IPS-NIHi11 (cell line): ENCODE measurements at places on chromosomes 5 and 9.

DNA sequence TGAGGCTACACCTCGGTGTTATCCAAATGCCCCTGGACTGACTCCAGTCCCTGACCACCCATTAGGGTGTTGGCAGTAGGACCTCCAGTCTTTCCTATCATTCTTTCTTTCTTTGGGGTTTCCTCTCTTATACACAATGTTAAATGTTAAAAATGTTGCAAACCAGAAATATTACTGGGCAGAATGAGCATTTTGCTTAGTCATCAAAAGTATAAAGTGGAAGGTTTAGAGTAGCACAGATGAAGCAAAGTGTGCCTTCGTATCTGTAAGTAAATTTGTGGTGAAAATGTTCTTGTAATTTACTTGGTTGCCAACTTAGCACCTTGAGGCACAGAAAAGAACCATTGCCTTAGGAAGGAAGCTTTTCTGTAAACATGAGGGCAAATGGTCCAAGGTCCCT, 21.7 kb upstream of the UNC13B start:
- no peak for DNase-seq

- peak; percentile 29 for DNase-seq
These were observed 16.9 kb downstream of the SH2D3C start for GRCh38 chr9:127761491-127761956.

DNA sequence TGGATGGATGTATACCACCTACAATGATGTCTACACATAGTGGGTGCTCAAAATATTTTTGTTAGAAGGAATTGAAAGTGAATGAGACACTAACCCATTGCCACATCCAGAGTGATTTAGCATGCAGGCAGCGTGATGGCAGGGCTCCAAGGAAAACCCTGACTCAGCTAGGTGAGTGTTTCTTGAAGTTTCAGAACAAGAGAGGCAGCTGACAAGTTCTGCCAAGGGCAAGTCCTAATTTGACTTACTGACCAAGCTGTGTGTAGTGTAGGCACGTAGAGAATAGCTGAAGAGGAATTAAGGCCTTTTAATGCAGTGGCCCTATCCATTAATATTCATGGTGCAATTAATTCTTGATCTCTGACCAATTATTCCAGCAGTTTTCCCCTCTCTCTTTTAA, 107.8 kb upstream of the ATP10B start:
- no peak for DNase-seq

DNA sequence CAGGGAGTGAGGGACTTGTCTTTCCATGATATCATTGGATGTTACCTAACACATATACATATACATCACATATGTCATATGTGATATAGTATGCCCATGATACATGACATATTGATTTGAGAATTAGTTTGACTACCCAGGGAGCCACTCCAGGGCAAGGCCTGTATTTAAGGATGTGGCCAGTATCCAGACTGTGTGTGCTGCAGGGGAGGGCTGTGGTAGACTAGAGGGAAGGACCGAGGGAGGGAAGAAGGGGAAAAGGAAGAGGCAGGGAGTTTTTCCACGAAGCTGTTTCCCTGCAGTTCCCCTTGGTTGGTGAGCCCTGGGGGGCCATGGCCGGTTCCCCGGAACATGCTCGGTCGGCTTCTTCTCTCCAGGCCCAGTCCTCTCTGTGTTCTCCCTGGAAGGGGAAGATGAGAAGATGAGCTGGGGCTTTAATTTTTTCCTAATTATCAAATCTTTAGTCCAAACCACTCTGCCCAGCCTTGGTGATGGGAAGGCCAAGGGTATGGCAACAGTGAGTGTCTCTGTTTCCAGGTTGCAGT, 48.7 kb downstream of the NSUN2 start:
- DNase-seq, result no peak

DNA sequence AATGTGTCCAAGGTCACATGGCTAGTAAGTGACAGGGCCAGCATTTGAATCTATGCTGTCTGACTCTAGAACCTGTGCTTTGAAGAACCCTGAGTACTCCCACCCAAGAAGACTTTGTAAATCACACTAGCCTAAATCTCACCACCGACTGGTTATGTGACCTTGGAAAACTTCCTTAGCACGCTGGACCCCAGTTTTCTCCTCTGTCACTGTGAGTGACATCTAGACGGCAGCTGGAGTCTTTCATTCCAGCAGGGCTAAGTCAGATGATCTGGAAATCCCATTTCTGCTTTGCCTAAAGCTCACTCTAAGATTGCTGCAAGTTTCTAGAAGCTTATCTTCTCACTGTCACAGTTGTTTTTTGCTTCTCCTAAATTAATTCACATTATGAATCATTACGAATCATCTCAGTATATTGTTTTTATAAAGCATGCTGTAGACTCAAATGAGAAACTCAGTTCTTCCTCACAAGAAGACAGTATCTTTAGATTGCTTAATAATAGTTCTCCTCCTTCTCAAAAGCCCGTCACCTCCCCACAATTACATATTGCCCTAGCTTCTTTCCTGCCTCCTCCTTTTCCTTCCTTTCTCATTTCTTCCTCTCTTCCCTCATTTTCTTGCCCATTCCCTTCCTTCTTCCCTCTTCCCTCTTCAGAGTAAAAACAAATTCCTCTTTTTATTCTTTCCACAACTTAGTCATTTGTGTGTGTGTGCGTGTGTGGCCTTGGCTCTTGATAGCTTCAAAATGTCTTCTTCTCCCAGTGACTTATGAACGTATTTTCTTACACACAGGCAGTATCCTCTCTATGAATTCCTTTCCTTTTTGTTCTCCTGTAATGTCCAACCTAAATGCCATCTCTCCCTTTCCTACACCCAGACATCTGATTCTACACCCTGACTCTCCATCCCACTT, 16.8 kb downstream of the ALDOB start:
- no peak for DNase-seq

DNA sequence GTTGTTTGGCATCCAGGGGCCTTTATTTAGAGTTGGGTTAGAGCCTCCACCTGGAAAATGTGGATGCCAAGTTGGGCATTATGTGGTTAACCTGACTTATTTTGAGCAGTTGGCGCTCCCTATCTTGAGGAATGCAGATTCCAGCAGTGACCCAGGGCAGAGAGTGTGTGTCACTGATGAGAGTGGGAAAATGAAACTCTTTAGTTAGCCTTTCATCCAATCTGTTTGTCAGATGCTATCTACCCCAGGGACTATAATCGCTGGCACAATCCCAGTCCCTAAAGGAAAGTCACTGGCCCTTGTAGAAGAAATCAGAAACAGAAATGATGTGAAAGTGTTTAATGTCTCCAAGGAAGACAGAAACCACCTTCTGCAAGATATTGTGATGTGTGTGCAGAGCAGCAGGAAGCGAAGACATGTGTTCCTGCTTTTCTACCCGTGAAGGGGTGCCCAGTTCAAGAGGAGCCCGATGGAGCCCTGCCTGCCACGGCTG, 10.2 kb upstream of the STING1 start:
- no peak for DNase-seq

DNA sequence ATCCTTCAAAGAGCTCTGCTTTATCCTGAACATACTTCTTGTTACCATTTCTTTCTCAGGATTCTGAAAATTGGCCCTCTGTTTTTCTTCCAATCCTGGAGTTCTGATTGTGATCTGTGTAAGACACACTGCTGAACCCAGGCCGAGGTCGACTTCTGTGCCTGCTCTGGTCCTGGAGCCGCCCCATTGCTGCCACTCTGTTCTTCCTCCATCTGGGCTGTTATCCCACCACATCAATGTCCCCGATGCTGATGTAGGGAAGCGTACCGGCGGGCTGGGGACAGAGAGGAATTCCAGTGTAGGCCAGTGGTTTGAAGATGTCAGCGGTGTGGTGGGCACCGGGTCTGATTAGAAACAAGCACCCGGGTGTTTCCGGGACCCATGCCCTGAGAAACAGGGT, 102.5 kb downstream of the LIFR start:
- DNase-seq, result no peak

DNA sequence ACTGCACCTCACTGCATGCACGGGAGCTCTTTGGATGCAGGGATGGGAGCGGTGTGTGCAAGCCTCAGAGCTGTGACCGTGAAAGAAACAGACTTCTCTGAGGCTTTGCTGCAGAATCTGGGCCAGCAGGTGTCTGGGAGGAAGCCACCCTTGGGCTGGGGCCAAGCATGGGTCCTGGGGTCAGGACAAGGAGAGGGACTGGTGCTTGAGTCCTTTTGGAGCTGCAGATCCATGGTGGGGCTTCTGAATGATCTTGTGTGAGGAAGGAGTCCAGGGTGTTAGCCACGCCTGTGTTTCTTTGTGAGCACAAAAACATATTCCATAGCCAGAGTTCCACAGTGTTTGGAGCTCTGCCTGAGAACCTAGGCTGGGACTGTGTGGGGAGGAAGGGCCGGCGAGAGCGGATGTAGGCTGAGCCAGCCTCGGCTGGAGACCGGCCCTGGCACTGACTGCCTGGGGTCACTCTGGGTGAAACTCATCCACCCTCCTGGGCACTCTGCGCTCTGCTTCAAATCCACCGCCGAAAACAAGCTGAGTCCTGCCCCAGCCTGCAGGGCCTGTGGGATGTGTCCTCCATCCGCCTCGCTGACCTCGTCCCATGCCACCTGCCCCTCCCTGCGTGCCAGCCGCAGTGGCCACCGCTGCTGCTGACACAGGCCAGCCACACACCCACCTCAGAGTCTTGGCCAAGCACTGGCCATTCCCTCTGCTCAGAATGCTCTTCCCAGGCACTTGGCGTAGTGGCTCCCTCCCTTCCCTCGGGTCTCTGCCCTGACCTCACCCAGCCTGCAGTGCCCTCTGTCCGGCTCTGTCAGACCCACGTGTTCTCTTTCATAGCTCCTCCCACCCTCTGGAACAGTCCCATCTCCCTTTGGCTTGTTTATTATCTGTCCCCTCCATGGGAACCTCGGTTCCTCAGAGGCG, 26.7 kb downstream of the ERGIC1 start:
- no peak for DNase-seq

- DNase-seq, result no peak
These were observed 169.7 kb downstream of the ARHGAP26 start for GRCh38 chr5:142939884-142940283.
